Gastroesophageal sphincter (tissue), 4 donors: ENCODE measurements at places on chromosomes 2 and 18.

- ATAC-seq: no peak
Measured at GRCh38 chr2:191125646-191126045, 25.1 kb downstream of the STAT4 start.

DNA sequence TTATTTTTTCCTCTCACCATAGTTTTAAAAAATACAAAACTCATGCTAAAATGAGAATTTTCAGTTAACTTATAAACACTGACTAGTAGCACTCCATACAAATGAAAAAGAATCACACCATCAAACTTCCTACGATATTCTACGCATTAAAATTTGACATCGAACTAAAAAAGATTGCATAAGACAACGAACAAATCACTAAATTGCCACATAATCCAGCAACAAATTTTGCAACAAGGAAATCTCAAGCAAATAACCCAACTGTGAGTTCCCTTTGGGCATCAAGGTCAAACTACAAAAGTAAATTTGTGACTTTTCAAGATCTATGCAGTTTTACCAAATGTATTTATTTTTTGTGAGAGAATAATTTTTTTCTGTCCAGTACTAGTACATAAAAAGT lies 1.5 kb downstream of the MAP3K2 start:
- no peak for ATAC-seq

DNA sequence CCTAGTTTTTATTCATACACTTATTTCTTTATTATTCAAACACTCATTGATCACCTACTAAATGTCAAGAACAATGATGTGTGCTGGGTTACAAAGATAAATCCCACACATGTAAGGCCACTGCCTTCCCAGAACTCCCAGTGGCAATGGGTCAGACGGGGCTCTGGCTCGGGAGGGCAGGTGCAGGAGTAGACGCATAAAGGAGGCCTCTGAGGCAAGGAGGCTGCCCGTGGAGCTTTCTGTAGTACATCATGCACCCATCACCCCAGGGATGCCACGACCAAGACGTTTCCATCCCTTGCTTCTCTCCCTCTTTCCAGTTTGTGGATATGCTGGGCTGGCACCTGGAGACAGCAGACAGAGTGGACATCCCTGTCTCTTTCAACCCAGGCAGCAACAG lies 153.2 kb upstream of the TTC39C start:
- ATAC-seq: no peak

- ATAC-seq: no peak
Measured at GRCh38 chr2:132725748-132726147, 55.7 kb upstream of the LYPD1 start.

DNA sequence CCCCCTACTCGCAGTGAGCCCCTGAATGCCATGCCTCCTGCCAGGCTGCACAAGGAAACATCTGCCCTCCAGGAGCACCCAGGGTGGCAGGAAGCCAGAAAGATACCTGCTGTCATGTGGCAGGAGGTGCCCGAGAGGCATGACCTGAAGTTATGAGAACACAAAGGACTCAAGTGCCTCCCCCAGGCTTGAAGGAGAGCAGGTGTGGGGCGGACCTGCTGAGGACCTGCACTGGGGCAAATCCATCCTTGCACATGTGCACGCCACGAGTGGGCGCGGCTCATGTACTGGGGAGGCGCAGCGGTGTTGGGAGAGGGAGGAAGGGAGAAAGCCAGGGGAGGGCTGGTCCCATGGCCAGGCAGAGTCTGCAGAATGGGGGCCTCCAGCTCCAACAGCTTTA lies 26.9 kb downstream of the SDC1 start:
- no peak for ATAC-seq
